Activated CD4-positive, alpha-beta T cell treated with anti-CD3 and anti-CD28 coated beads, Interleukin-2, amount 10 ng/mL, durations not matched to agents 7 days and 5 days (primary cell): ENCODE measurements at places on chromosomes 12 and 14. TPM values are rescaled to one million over a fixed set of nuclear protein-coding genes. Genes with fewer than 3 reads are reported as not detected.
A peak's percentile ranks its signal among the peaks of the same experiment; 100 is the strongest.

DNA sequence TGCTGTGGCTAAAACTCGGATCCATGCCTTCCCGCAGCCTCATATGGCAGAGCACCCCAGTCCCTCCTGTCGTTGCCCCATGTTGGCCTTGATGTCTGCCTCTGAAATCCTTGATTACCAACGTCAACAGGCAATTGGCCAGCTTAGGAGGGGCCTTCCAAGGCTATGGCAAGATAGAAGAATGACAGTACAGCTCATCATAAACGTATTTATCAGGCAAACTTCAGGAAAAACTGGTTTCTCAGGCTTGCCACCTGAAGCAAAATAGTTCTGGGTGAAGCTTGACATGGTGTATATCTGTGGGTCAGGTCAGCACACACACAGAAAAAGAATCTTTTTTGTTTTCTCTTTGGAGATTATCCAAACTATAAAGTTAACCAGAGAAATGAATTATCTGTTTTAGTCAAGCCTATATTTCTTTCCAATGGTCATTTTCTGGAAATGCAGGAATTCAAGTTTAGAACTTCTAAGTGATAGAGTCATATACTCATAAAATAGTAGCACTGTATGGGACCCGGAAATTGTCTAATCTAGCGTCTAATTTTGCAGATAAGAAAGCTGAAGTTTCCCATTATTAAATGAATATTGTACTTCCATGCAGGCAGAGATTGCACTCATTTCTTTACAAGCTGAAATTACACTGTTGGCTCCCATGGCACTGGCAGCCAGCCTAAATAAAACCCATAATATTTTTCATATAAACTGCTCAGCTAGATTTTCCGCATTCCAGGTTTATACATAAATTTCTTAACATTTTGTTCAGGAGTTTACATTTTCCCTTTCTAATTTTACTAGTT lies 24.4 kb upstream of the DUSP16 start:
- H3K36me3 ChIP-seq, result no peaks in the 10 kb centered on the region
- no peak overlapping the region for H3K4me3 ChIP-seq
- no peak overlapping the region for H3K27ac ChIP-seq
- H3K27me3 ChIP-seq, result peaks cover 6% of the 10 kb centered on the region
- H3K4me1 ChIP-seq, result peaks cover 15% of the 10 kb centered on the region

DNA sequence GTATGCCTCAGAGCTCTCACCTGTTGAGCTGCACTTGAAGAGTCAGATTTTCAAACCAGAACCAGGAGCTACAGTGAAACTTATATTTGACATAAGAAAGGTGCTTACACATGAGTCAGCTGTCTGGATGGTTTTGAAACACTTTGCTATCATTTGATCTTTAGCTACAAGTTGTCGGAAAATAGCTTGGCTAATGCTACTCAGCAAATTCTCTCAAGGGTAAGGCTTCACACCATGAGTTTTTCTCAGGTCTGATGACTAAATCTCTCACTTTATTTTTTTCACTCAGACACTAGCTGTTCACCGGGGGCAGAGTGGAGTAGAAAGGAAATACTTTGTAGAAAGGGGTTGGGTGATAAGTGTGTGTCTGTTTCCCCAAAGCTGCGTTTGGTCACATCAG lies 171.8 kb downstream of the FLRT2 start:
- no peak for DNase-seq
- H3K4me1 ChIP-seq, result no peaks in the 10 kb centered on the region
- no peaks in the 10 kb centered on the region for H3K36me3 ChIP-seq
- no peak overlapping the region for H3K27ac ChIP-seq
- no peaks in the 10 kb centered on the region for H3K27me3 ChIP-seq

DNA sequence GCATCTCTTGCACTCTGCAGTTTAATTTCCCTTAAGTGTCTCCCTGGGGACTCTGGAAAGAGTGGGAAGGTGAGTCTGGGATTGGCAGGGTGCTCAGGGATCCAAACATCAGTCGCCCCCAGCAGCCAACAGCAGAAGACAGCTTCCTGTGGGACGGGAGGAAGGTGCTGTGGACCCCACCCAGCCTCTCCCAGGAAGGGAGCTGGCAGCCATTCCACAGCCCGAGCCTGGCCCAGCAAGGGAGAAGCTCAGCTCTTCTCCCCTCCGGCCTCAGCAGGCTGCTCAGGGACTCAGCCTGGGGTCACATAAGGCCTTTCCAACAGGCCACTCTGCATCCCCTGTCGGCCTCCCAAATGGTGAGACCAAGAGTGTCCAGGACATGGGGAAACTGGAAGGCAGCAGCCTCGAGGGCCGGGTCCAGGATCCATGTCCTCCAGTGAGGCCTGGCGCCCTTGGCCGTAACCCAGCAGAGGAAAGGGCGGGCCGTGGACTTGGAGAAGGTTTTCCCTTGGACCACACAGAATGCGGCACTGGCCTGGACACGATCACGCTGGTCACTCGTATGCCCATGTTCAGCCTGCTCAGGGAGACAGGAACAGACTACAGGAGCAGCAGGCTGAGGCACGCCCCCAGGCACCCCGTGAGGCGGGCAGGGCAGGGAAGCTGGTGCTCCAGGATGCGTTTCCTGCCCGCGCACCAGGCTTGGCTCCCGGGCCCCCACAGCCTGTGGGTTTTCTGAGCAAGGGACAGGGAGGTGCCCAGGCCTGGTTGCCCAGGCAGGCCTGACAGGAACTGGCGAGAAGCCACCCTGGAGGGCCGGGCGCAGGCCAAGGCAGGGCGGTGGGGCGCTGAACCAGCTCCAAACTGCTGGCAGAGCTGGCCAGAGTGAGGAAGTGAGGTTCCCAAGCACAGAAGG lies 3.5 kb downstream of the XRCC3 start:
- peaks cover 40% of the 10 kb centered on the region for H3K4me1 ChIP-seq
- H3K27ac ChIP-seq, result peak overlapping the region; percentile 13
- peaks cover 4% of the 10 kb centered on the region for H3K36me3 ChIP-seq
- H3K27me3 ChIP-seq, result no peaks in the 10 kb centered on the region

DNA sequence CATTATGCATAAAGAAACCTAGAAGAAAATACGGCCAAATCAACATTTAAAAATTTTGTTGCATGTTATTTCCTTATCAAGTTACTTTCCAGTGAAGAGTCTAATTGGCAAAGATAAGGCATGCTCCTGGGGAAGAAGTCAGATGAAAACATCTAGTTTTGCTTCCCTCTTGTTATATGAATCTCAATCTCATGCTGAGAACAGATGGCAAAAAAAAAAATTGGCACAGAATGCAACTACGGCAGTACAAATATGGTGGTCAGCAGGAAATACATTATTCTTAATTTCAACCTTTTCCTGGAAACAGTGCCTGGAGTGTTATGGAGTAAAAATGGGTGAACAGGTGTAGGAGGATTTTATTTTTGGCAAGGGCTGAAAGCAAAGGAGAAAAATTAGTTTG lies 32.8 kb downstream of the HECTD4 start:
- no peaks in the 10 kb centered on the region for H3K36me3 ChIP-seq
- no peak for DNase-seq
- no peak overlapping the region for H3K27ac ChIP-seq
- no peak overlapping the region for H3K4me3 ChIP-seq

- H3K4me3 ChIP-seq, result no peak overlapping the region
- DNase-seq, result no peak
- no peaks in the 10 kb centered on the region for H3K36me3 ChIP-seq
- no peaks in the 10 kb centered on the region for H3K27me3 ChIP-seq
Measured at GRCh38 chr12:75812271-75813018, 219.1 kb downstream of the PHLDA1 start.

DNA sequence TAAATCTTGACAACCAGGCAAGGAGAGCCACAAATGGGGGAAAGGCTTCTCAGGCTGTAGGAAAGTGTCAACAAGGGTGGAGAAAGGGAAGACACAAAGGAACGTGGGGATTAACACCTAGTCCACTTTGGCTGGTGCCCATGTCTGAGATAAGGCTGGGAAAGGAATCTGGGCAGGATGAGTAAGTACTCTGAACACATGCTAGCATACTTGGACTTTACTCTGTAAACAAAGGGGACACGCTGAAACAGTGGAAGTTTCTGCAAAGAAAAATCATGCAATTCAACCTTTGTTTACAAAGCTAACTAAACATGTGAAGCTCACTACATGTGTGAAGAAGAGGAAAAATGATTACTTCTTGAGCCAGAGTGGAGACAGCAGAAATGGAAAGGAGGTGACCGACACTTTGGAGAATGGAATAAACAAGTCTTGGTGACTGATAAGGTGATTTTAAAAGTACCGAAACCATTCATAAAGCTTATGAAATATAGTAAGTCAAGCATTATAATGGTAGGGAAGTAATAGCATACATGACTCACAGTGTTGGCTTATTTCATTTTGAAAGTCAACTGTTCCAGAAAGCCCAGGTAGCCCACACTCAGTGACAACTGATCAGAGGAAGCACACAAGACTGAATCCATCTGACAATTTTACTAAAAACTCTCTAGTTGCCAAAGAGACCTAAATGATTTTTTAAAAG lies 13.2 kb downstream of the CPNE8 start:
- H3K36me3 ChIP-seq, result no peaks in the 10 kb centered on the region
- no peaks in the 10 kb centered on the region for H3K4me1 ChIP-seq
- no peak overlapping the region for H3K27ac ChIP-seq
- H3K4me3 ChIP-seq, result no peak overlapping the region
- H3K27me3 ChIP-seq, result no peaks in the 10 kb centered on the region
- DNase-seq, result no peak

- H3K27ac ChIP-seq, result no peak overlapping the region
- H3K4me1 ChIP-seq, result peaks cover 47% of the 10 kb centered on the region
- H3K36me3 ChIP-seq, result peaks cover 15% of the 10 kb centered on the region
- peaks cover 4% of the 10 kb centered on the region for H3K27me3 ChIP-seq
- H3K4me3 ChIP-seq, result no peak overlapping the region
Measured at GRCh38 chr12:132181570-132182200, 37.4 kb downstream of the NOC4L start.

DNA sequence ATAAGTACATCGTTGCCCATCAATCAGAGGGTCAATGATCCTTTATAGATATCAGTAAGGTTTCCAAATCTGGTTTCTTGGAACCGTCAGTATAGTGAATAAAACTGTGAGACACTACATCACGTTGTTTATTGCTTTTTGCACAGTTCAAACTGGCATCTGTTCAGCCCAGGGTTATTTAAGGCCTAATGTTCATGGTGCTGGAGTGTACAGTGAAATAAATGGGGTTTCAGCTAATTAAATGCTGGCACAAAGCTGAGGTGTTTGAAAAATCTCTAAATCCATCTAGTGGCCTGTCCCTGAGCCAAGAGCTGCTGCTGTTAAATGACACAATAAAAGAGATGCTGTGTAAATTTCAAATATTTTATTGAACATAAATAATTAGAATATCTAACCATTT lies 69.9 kb downstream of the RPS29 start:
- H3K36me3 ChIP-seq, result no peaks in the 10 kb centered on the region
- no peak overlapping the region for H3K27ac ChIP-seq
- no peaks in the 10 kb centered on the region for H3K4me1 ChIP-seq
- DNase-seq, result no peak
- H3K4me3 ChIP-seq, result no peak overlapping the region
- H3K27me3 ChIP-seq, result peaks cover 2% of the 10 kb centered on the region

DNA sequence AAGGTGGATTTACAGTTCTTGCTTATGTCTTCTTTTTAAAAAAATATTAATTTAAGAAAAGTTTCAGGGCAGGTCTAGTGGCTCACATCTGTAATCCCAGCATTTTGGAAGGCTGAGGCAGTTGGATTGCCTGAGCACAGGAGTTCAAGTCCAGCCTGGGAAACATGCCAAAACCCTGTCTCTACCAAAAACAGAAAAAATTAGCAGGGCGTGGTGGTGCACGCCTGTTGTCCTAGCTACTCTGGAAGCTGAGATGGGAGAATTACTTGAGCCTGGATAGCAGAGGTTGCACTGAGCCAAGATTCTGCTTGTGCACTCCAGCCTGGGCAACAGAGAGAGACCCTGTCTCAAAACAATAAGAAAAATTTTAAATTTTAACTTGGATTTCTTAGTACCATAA lies 5.4 kb upstream of the TAS2R46 start:
- H3K4me3 ChIP-seq, result no peak overlapping the region
- no peaks in the 10 kb centered on the region for H3K4me1 ChIP-seq
- no peak for DNase-seq
- no peak overlapping the region for H3K27ac ChIP-seq

GRCh38 chr12:97246368-97246767 lies 216.2 kb upstream of the RMST start:
- no peaks in the 10 kb centered on the region for H3K27me3 ChIP-seq
- no peak for DNase-seq
- H3K4me1 ChIP-seq, result no peaks in the 10 kb centered on the region
- H3K27ac ChIP-seq, result no peak overlapping the region
- no peak overlapping the region for H3K4me3 ChIP-seq

- H3K27me3 ChIP-seq, result no peaks in the 10 kb centered on the region
- H3K4me3 ChIP-seq, result no peak overlapping the region
- H3K27ac ChIP-seq, result no peak overlapping the region
- no peaks in the 10 kb centered on the region for H3K36me3 ChIP-seq
Measured at GRCh38 chr12:87136330-87136976, 880.3 kb upstream of the MGAT4C start.

- H3K4me3 ChIP-seq, result no peak overlapping the region
- no peak overlapping the region for H3K27ac ChIP-seq
- H3K27me3 ChIP-seq, result no peaks in the 10 kb centered on the region
- H3K4me1 ChIP-seq, result no peaks in the 10 kb centered on the region
Measured at GRCh38 chr12:23488130-23488529, 461.3 kb downstream of the SOX5 start.

DNA sequence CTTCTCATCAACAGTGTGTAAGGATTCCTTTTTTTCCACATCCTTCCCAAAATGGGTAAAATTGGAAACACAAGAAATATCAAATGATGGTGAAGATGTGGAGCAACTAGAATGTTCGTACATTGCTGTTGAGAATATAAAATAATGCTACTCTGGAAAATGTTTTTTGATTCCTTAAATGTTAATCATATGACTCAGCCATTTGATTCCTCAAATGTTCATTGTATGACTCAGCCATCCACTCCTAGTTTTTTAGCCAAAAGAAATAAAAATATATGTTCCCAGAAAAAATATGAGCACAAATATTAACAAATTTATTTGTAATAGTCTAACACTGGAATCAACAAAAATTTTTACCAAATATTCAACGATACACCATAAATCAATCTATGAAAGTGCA lies 1108.6 kb downstream of the LRFN5 start:
- H3K4me3 ChIP-seq, result no peak overlapping the region
- no peak for DNase-seq
- no peaks in the 10 kb centered on the region for H3K27me3 ChIP-seq

- H3K4me1 ChIP-seq, result peaks cover 10% of the 10 kb centered on the region
- H3K4me3 ChIP-seq, result no peak overlapping the region
- H3K36me3 ChIP-seq, result no peaks in the 10 kb centered on the region
- H3K27me3 ChIP-seq, result peaks cover 51% of the 10 kb centered on the region
- H3K27ac ChIP-seq, result no peak overlapping the region
- DNase-seq, result no peak
Measured at GRCh38 chr12:40226705-40227104, 1.9 kb downstream of the LRRK2 start.

- H3K27ac ChIP-seq, result no peak overlapping the region
- H3K36me3 ChIP-seq, result no peaks in the 10 kb centered on the region
- H3K4me1 ChIP-seq, result peaks cover 4% of the 10 kb centered on the region
- H3K4me3 ChIP-seq, result no peak overlapping the region
- no peak for DNase-seq
Measured at GRCh38 chr12:126570566-126570965, 1505.3 kb downstream of the AACS start.

- H3K4me3 ChIP-seq, result no peak overlapping the region
- no peak for DNase-seq
- H3K27me3 ChIP-seq, result no peaks in the 10 kb centered on the region
Measured at GRCh38 chr14:80310938-80311750, 99.8 kb upstream of the DIO2 start.

- no peaks in the 10 kb centered on the region for H3K4me1 ChIP-seq
- no peaks in the 10 kb centered on the region for H3K27me3 ChIP-seq
- H3K36me3 ChIP-seq, result no peaks in the 10 kb centered on the region
- no peak for DNase-seq
- H3K27ac ChIP-seq, result no peak overlapping the region
Measured at GRCh38 chr12:88339254-88339949, 197.3 kb downstream of the TMTC3 start.

Gene ANO4
- not detected for total RNA-seq

Gene KRT4
- not detected for total RNA-seq

Gene RAB35
- total RNA-seq, result 76.5 TPM

Gene LRRK2
- 0.02 TPM for total RNA-seq

Gene OR4E2
- total RNA-seq, result not detected
